ENCODE measurements at places on chromosomes 3 and 15. TPM values are rescaled to one million over a fixed set of nuclear protein-coding genes. Genes with fewer than 3 reads are reported as not detected.

DNA sequence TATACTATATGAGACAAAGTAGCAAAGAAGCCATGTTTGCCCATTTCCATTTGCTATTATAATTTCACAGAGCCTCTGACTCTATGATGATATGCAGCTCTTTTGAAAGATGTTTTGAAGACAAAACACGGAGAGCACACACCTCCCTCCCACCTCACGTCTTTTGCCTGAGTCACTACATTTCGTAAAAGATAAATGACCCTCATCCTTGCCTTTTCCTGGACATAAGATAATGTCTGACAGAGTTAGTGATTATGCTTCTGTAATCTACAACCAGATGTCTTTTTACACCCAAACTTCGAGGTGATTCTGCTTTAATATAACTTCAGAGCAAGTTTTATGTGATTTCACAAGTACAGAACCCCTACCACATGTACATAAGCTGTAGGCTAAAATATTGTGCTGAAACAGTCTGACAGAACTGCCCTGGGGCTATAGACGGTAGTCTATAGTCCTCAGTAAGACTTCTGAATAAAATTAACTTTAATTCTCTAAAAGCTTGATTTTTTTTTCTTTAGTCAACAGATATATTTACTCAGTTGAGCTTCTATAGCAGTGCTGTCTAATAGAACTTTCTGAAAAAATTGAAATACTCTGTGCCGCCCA, 99.9 kb downstream of the CD200R1L start:
- DNase-seq, result no peak

DNA sequence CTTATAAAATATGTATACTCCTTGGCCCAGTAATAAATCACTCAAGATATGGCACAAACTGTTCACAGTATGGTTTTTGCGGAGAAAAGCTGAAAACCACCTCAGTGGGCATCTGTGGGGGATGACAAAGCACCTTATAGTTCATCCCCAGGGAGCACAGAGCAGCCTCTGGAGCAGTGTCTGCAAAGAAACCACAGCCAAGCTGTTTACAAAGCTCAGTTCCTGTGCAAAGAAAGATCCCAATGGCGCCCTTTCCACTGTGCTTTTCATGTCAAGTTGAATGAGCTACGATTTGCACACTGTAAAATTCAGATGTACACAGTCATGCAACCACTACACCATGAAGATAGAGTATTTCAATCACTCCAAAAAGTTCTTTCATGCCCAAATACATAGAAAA, 2.5 kb upstream of the EFCC1 start:
- DNase-seq, result no peak

Gene CCDC71
- 28.7 TPM for total RNA-seq

DNA sequence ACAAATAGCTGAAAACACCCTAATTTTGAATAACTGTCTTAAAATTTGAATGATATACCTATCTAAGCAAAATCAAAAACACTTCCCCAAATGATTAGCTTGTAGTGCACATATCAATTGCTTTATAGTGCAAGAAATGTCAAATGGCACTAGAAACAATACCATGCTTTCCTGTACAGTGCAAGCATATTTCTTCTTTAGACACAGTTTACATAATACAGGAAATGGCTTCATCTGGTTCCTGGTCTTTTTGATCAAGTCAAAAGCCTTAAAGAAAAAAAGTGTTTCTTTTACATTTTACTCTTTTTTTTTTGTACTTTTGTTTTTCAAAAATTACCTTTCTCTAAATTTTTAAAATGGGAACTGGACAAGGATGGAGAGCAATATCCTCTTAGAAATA, 352.1 kb downstream of the MECOM start:
- no peak for DNase-seq

Data from mesothelial cell of epicardium (in vitro differentiated cells).